Bronchial epithelial cell (primary cell): ENCODE measurements at places on chromosomes 16 and 17. TPM values are rescaled to one million over a fixed set of nuclear protein-coding genes. Genes with fewer than 3 reads are reported as not detected.
A peak's percentile ranks its signal among the peaks of the same experiment; 100 is the strongest.

The CCL2 gene
- total RNA-seq: not detected in 2 replicates

The GPR139 gene
- not detected in 2 replicates for total RNA-seq

DNA sequence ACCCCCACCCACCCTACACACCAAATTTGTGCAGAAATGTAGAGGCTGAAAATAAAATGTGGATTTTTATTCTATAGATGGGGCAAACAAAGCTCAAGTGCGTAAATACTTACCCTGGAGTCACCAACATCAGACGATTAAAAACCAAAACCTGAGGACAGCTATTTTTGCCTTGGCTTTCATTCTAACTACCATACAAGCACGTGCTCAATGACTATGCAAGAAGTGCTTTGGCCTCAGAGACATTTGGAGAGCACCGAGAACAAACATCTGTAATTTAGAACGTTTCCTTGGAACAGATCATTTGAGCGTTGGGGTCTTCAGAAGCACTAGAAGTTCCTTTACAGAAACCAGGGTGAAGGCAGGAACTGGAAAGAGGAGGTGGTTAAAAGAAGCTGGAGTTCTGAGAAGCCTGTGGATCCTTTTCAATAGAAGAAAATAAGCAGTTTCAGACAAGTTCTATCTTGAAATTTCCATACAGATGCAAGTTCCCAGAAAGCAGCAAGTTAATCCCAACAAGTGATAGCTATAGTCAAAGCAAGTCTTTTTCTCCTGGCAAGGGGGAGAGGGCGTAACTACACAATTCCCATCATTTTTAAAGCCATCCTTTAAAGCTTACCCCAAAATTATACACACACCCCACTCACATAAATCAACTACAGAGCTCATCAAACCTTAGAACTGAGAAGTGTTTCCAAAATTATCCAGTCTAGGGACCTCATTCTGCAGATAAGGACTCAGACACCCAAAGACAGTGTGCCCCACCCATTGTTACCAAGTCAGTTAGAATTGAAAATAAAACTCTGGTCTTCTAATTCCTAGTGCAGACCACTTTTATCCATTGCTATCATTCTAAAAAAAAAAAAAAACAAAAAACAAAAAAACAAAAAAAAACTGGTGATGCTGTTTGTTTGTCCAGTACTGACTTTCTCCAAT lies 29.6 kb upstream of the CDRT4 start:
- no peak for DNase-seq

The C17orf78 gene
- not detected in 2 replicates for total RNA-seq

GRCh38 chr16:85916141-85916890 lies 17.4 kb downstream of the IRF8 start:
- DNase-seq: peak; percentile 40

DNA sequence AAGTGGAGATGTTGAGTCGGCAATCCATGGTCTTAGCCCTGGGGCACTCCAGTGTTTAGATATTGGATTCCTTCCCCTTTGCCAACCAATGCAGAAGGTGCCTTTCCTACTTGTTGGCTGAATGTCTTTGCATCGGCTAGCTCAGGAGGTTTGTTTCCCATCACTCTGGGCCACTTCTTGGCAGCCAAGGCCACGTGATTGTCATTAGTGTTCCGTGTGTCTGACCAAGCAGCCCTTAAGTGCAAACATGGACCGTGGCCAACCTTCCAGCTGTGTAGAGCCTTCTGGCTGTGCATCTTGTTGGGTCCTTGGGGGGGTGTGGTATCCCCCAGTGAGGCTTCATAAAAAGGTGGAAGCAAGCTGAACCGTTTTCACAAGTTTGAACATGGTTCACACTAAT lies 66.0 kb downstream of the GNAO1 start:
- DNase-seq: no peak

- no peak for DNase-seq
These were observed 393.2 kb upstream of the MAF start for GRCh38 chr16:79993629-79994209.

The TMC8 gene
- total RNA-seq: under 0.01 TPM in 1 of 2 replicates, not detected in the other

- no peak for DNase-seq
These were observed 31.9 kb upstream of the ACSF3 start for GRCh38 chr16:89061590-89062380.

The MAPK8IP3 gene
- 24.5 and 28.7 TPM in 2 replicates for total RNA-seq

DNA sequence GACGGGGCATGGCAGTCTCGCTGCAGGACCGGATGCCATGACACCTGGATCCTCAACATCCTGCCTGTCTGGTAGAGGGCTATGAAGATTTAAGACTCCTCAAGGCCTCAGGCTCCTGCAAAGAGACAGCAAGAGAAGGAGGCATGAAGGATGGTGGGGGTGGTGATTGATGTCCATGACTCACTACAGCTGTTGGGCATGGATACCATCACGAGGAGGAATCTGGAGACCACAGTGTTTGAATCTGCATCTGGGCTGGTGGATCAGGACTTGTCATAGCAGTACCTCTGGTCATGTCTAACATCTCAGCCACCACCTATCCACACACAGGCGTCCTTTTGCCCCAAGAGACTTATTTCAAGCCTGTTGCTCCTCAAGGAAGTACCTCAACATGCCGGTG lies 50.2 kb upstream of the WSCD1 start:
- no peak for DNase-seq

The ACD gene
- 8.4 and 11.0 TPM in 2 replicates for total RNA-seq

DNA sequence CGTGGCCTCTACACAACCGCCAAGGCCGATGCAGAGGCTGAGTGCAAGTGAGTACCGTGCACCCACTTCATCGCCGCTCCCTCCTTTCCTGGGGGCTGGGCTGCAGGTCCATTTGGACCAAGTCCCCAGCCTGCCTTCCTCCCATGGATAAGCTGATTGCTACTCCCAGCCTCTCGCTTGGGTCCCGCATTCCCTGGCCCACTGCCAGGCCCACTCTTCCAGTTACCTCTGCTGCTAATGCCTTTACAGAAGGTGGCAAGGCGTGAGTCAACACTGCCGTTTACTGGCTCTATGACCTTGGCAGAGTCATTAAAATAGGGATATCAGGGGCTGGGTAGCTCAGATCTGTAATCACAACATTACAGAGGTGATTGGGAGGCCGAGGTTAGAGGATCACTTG lies 11.2 kb downstream of the SULT1A2 start:
- no peak for DNase-seq

The HOXB9 gene
- not detected in 2 replicates for total RNA-seq

The MYO1D gene
- total RNA-seq: 35.8 and 42.9 TPM in 2 replicates
